ENCODE measurements at places on chromosomes 7 and 10.

GRCh38 chr10:11046776-11047160, 29.1 kb downstream of the CELF2 start:
- DNase-seq, result no peak

- DNase-seq, result no peak
Observed at GRCh38 chr7:129197771-129198170, 9.3 kb downstream of the SMO start.

DNA sequence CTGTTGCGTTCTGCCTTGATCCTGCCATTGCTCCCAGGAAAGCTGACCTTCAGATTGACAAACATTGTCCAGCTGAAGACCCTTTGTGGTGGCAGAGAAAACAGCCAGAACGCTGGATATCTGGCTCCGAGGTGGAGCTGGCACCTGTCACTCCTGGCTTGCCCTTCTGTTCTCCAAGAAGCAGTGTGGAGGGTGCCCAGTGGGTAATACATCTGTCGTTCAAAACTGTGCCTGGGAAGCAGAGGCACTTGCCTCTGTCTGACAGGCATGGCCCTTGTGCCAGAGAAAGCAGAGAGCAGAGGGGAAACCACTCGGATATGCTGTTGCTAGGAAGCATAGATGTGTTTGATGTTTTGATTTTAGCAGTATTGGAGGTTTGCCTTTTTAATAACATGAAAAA, 231.4 kb downstream of the BMPER start:
- no peak for DNase-seq

DNA sequence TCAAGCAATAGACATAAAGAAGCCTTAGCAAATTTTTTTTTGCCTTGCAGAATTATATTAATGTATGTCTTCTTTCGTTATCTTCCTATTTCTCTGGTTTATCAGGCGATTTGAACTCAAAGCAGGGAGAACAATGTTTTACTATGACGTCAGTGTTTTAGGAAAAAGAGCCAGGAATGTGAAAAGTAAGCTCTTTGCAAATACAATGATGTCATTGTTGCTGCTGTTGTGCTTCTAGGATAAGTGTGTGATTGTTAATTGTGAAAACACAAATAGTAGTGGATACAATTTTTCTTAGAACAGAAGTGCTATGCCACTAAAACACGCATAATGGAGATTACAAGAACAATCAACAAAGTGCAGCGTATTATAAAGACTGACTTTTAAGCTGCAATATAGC, 9.5 kb upstream of the AUTS2 start:
- DNase-seq, result no peak

GRCh38 chr7:34043461-34044305, 138.3 kb downstream of the BMPER start:
- DNase-seq, result no peak

DNA sequence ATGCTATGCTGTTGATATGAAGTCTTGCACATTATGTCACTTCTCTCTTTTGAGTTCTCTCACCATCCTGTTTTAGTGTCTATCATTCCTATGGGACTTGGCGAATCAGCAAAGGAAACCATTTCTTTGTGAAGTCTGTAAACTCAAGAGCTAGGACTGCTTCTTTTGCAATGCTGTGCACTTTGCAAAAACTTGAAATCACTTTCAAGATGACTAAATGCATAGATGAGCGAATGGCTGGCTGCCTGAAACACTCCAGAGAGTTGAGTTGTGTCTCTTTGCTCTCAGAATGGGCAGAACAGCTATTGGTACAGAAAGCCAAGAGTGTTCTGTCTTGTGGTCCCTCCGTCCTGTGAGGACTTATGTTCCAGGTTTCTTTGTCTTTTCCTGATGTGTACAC, 18.3 kb upstream of the ELMO1 start:
- no peak for DNase-seq

DNA sequence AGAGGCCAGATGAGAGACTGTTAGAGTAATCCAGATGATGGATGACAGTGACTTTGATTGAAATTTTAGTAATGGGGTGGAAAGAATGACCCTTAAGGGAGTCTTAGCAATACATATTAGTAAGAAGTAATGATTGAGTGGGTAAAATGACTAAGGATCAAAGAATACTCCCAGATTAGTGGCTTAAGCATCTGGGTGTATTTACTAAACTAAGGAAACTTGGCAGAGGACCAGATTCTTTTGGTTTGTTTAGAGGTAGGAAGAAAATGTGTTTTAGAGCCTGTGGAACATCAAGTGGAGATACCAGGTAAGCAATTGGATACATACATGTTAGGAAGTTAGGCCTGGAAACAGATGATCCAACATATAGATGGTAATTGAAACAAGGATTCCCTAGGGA, 58.8 kb upstream of the ADRA2A start:
- DNase-seq, result no peak

GRCh38 chr7:83468251-83468739, 180.6 kb downstream of the SEMA3E start:
- DNase-seq, result no peak

GRCh38 chr7:46153951-46154787, 233.1 kb upstream of the IGFBP3 start:
- no peak for DNase-seq

- DNase-seq, result no peak
Observed at GRCh38 chr7:100435401-100436304, 644 bp downstream of the PPP1R35 start.

DNA sequence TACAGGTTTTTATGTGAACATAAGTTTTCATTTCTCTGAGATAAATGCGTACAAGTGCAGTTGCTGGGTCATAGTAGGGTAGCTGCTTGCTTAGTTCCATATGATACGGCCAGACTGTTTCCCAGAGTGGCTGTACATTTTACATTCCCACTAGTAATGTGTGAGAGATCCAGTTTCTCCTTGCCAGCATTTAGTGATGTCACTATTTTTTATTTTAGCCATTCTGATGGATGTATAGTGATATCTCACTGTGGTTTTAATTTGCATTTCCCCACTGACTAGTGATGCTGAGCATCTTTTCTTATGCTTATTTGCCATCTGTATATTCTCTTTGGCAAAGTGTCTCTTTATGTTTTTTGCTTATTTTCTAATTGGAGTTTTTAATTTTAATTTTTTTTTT, 4.2 kb downstream of the ZMIZ2 start:
- no peak for DNase-seq

GRCh38 chr10:29522918-29523317, 111.9 kb downstream of the SVIL start:
- no peak for DNase-seq

- no peak for DNase-seq
Observed at GRCh38 chr7:29234438-29234837, 39.9 kb downstream of the CHN2 start.

DNA sequence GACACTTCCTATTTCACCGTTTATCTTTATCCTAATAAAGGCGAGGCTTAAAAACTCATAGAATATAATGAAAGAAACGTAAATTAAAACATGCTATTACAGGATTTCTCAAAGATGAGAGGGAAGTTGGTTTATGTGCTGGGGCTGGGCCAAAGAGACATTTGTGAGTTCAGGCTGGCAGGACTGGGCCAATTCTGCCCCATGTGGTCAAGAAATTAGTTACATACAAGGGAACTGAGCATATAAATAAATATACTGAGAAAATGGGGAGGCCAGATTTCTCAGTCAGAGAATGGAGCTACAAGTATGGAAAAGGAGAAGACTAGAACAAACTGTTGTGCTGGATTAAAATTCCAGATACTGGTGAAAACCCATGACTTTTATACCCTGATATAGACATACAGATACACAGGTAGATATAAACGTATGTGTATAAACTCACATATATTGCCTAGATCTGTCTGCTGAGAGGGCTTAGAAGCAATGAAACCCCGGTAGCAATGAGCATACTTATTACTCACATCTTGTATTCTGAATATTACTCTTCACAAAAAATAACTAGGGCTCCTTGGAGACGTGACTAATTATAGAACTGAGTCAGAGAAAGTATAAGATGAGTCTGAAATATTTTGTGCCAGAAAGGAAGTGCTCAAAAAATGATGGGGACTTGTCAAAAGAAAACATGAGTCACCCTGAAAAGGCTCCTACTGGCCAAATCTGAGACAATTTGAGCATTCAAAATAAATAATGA, 155.7 kb upstream of the FGFR2 start:
- DNase-seq, result no peak

DNA sequence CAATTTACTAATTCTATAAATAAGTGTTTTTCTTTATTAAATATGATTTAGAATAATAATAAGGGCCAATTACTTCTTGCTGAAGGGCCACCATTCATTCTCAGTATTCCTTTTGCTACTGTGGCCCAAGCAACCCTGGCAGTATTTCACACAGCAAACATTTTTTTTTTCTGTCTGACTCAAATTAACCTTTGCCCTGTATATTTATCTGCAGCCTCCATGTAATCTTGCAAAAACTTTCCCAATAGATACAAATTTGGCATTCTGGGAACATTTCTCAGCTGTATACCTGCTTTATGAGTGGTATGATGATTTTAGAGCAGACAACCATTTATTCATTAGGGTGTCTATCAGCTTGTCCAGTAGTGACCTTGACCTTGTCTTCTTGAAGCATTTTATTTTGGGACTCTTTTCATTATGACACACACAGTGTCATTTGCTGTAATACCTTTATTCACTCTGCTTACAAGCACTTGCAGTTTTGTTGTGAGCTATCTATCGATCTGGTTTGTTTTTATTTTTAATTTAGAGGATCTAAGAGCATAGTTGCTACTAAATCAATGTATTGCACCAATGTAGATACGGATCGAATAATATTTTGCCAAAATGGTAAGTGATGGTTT, 159.7 kb upstream of the PLXDC2 start:
- DNase-seq, result no peak

GRCh38 chr10:69481811-69482524, 30.7 kb downstream of the TSPAN15 start:
- DNase-seq, result no peak

- no peak for DNase-seq
Observed at GRCh38 chr7:88073626-88074025, 139.6 kb downstream of the ADAM22 start.

DNA sequence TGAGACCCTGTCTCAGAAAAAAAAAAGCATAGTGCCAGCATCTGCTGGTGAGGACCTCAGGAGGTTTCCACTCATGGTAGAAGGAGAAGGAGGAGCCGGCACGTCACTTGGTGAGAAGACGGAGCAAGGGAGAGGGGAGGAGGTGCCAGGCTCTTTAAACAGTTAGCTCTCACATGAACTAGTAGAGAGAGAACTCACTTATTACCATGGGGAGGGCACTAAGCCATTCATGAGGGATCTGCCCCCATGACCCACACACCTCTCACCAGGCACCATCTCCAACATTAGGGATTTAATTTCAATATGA, 62.9 kb upstream of the VKORC1L1 start:
- no peak for DNase-seq

DNA sequence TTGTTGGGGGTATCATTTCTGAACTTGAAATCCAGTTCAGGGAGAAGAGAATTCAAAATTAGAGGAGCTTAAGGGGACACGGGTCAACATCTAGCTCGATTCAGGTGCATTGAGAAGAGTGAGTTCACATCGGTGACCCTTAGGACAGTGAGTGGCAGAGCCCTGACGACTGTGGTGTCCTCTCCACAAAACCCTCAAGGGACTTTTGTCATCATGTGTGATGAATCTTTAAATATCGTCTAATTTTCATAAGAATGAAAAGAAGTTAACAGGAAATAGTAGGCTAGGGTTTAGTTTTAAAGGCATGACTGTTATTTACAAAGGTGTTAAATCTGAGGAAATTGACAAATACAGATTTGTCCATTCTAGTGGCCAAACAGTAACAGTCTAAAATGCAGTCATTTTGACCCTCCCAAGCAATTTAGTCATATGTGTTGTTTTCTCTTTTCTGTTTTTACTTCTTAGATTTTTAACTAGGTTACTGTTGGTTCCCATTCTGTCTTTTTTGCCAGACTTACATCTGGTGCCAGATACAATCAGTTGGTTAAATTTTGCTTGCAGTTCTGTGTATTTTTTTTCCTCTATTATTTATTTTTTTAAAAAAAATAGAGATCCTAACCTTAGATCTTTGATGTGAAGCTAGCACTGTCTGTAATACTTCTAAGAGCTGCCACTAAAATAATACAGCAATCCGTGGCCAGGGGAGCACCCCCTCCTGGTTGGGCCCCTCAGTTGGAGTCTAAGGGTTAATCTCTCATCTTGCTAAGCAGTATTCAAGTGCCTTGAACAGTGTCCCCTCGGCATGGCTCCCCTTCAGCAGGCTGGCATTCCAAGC, 34.9 kb upstream of the SH2B2 start:
- DNase-seq, result no peak

- DNase-seq, result no peak
Observed at GRCh38 chr10:79927111-79927828, 21.6 kb downstream of the SFTPD start.

- DNase-seq, result no peak
Observed at GRCh38 chr10:82801289-82801688, 926.3 kb downstream of the NRG3 start.

DNA sequence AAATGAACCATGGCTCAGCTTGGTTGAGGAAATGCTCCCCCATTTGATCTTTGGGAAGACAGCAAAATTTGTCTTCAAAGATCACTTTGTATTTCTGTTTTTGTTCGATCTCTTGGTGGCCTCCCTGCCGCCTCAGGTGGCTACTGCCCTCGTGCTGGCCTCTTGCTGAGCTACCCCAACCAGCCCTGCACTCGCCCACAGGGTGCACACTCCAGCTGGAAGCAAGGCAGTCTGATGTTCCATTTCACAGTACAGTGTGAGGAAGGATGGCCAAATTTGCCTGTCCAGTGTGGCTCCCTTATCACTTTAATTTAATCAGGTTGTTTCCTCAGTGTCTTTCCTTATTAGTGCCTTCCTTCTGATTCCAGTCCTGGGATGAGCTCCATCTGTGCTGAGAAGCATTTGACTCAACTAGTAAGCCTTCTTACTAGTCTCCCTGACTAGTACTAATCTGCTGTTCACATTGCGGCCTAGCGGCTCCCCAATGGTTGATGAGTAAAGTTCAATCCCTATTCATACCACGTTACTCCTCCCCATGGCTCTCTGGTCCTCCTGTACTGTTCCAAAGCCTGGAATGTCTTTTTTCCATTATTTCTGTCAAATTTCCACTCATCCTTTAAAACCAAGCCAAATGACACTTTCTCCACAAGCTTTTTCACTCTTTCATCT, 8.2 kb downstream of the MYOF start:
- DNase-seq, result no peak

DNA sequence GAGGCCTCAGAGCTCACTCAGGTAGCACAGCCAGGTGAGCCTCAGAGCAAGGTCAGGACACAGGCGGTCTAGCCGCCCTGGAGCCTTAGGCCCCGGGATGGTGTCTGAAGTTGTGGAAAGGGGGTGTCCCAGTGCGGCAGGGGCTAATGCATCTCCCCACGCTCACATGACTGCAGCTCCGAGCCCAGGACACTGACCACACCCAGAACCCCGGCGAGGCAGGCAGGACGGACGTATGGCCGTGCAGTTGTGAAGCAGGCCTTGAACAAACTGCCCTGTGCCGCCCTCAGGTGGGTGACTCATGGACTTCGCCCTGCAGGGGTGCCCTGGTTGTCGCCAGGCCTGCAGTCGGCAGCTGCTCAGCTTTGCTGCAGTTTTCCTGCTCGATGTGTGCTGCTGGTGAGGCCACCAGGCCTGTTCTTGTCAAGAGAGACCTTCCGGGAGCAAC, 5.0 kb upstream of the PRKAR1B start:
- no peak for DNase-seq
